OCI-LY7 (cell line): ENCODE measurements at places on chromosomes 7 and 10.

DNA sequence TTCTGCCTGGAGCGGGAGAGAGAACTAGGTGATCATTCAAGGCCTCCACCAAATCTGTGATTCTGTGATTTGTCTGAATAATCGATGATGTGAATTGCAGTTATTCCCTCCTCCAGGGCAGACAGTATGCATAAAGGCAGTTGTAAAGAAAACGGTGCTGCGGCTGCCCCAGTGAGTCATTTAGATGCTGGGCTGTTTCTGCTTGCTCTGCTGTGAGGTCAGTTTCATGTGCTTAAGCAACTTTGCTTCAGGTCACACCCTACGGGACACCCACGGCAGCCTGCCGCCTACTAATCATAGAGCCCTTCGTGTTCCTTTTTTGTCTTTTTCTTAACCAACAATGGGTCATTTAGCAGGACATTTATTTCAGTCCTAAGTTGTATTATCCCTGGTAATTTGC, 158.1 kb upstream of the PITRM1 start:
- no peak for DNase-seq

DNA sequence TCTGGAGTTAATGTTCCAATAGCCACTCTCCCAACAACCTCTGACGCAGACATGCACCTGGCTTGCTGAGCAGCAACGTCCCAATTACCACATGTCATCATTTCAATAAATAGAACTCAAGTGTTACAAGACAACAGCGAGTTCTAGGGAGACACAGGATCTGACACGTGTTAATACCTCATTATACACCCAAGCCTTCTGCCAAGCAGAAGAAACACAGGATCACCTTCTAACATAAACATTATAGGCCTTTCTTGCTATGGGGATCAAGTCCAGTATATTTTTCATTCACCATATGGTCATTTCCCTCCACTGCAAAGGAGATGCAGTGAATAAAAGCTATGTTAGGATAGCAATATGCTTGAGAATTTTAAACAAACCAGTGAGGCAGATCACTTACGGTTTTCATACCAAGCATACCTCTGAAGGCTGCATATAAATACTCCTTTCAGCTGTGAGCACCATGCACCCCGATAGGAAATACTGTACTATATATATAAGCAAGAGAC, 74.2 kb downstream of the JAZF1 start:
- no peak for DNase-seq

DNA sequence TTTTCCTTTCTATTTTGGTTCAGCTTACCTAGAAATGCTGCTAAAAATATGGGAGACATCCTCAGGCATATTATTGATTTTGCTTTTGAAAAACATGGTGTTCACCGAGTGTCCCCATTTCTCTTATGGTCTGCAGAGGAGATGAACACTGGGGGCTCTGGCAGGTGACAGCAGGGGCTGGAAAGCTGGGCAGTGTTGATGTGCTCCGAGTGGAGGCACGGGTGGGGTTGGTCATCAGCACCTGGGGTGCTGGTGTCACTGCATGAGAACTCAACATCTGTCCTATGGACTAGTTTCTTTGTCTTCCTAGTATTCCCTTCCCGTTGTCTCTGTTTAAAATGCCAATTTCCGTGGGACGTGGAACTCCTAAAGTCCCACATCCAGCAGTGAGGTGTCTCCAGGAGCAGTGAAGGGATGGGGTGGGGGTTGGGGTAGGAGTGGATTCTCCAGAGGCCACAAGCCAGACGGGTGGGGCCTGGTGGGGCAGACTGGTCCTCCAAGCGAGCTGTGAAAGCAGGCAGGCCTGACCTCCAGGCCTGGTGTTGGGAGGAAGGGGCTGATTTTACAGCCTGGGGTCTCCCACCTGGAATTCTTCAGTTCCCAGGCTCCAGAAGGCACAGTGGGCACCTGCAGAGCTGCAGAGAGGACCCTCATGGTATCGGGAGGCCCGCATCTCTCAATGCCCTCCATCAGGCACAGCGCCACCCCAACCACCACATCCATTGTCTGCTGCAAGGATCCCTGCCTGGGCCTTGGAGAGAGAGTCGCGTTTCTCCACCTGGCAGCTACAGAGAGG, 24.4 kb downstream of the ZNF775 start:
- no peak for DNase-seq

DNA sequence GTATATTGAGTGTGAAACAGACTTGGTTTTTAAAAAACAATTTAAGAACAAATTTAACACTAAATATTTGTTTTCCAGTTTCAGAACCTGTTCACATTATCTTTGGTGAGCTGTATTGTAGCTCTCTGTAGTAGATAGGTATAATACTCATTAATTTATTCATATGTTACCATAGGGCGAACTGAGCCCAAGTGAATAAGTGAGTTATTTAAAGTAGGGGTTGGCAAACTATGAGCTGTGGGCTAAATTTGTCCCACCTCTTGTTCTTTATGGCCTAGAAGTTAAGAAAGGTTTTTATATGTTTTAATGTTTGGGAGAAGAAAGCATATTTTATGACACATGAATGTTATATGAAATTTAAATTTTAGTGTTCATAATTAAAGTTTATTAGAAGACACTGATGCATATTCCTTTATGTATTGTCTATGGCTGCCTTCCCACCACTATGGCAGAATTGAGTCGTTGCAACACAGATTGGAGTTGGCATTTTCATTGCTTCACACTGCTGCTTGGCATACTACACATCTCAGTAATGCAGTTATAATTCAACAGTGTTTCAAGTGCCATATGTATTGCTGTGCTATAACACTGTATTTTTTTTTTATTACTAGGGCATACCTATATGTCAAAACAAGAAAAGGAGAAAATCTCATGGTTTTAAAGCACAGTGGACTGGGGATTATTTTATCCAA, 146.5 kb downstream of the ADK start:
- DNase-seq: no peak

GRCh38 chr10:84534168-84534567, 205.8 kb downstream of the CCSER2 start:
- no peak for DNase-seq

- no peak for DNase-seq
Observed at GRCh38 chr7:101795461-101795860, 22.0 kb upstream of the CUX1 start.

- no peak for DNase-seq
Observed at GRCh38 chr10:102327002-102327401, 68.5 kb upstream of the NFKB2 start.

DNA sequence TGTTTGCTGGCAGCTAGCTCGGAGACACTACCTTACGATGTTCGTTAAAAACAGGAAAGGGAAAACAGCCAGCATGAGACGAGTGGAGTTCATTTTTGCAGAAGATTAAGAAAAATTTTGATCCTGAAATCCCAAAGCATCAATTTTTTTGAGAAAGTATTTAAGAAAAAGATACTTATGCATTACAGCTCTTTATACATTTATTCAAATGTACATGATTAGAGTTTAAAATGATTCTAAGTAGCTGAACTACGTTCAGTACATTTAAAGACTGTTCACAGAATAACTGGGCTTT, 34.7 kb downstream of the CNPY1 start:
- DNase-seq: no peak

DNA sequence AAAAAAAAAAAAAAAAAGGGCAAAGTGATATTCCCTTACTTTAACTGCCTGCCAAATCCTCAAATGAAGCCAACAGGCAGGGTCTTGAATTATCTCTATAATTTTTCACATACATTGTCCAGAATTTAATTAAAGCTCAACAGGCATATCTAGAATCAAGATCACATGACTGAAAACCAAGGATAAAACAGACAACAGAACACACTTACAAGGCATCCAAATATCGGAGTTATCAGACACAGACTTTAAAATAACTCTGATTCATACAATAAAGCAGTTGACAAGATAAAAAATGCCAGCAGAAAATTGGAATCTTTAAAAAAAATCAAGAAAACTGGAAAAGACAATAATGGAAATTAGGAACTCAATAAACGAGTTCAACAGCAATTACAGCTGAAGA, 10.7 kb downstream of the CYTH3 start:
- no peak for DNase-seq

DNA sequence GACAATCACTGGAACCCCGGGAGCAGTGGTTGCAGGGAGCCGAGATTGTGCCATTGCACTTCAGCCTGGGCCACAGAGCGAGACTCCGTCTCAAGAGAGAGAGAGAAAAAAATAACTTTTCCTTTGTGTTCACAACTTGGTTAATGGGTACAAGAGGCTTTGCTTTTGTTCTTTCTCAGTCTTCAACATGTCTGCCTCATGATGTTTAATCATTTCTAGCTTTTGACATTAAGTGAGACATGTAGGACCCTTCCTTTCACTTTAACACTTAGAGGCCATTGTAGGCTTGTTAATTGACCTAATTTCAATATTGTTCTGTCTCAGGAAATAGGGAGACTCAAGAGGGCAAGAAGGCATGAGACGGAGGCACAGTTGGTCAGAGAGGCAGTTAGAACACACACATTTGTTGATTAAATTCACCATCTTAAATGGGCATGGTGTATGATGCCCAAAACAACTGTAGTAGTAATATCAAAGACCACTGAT, 9.3 kb upstream of the CRCP start:
- no peak for DNase-seq

- no peak for DNase-seq
Observed at GRCh38 chr10:13717936-13718772, 131.4 kb downstream of the PRPF18 start.

GRCh38 chr10:125016611-125017202, 74.8 kb downstream of the ZRANB1 start:
- no peak for DNase-seq

GRCh38 chr7:130974169-130974568, 240.2 kb upstream of the KLF14 start:
- DNase-seq: no peak

DNA sequence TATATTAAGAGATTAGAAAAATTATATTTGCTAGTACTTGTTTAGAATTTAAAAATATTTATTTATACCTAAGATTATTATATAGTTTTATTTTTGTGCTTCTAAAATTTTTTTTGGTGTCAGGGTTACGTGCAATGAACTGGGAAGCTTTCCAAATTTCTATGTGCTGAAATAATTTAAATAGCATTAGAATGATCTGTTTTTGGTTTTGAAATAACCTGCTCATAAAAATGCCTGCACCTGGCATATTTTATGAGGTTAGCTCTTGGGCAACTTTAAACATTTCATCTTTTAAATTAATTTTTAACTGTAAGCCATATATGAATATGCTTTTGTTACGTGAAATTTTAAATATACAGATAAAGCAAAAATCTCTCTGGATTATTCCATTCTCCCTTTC, 482.5 kb downstream of the GLRX3 start:
- no peak for DNase-seq
